ENCODE measurements at places on chromosomes 2 and 18. TPM values are rescaled to one million over a fixed set of nuclear protein-coding genes. Genes with fewer than 3 reads are reported as not detected.

FHOD3 gene
- 38.3 TPM for total RNA-seq

ZNF385B gene
- total RNA-seq, result 13.5 TPM

CENPA gene
- 5.2 TPM for total RNA-seq

MARS2 gene
- total RNA-seq, result 3.1 TPM

DUSP19 gene
- total RNA-seq, result 3.5 TPM

ABHD1 gene
- 0.22 TPM for total RNA-seq

RAB27B gene
- 27.6 TPM for total RNA-seq

RETSAT gene
- 48.0 TPM for total RNA-seq

MALL gene
- 72.8 TPM for total RNA-seq

STPG4 gene
- total RNA-seq, result 0.52 TPM

SCRN3 gene
- 34.6 TPM for total RNA-seq

ALLC gene
- total RNA-seq, result not detected

CD28 gene
- total RNA-seq, result under 0.01 TPM

WDR54 gene
- 19.7 TPM for total RNA-seq

CPSF3 gene
- 47.8 TPM for total RNA-seq

RSAD2 gene
- total RNA-seq, result 1.0 TPM

IL36B gene
- total RNA-seq, result not detected

SCN3A gene
- total RNA-seq, result 0.54 TPM

IFIH1 gene
- total RNA-seq, result 12.2 TPM

TMEM37 gene
- total RNA-seq, result 0.76 TPM

NCKAP1 gene
- 210 TPM for total RNA-seq

LIMS3 gene
- total RNA-seq, result 2.1 TPM

CYTIP gene
- total RNA-seq, result 0.76 TPM

FBXO15 gene
- total RNA-seq, result 0.26 TPM

RIT2 gene
- not detected for total RNA-seq

ABCB11 gene
- not detected for total RNA-seq

TUBA3E gene
- total RNA-seq, result not detected

DYNC1I2 gene
- total RNA-seq, result 121 TPM

CFC1 gene
- total RNA-seq, result not detected

GCG gene
- not detected for total RNA-seq

RNF25 gene
- total RNA-seq, result 27.6 TPM

PPM1B gene
- total RNA-seq, result 15.9 TPM

VWC2L gene
- not detected for total RNA-seq

COL5A2 gene
- total RNA-seq, result 717 TPM

DYTN gene
- not detected for total RNA-seq

CPO gene
- 0.32 TPM for total RNA-seq

KATNAL2 gene
- total RNA-seq, result 5.9 TPM

DSG4 gene
- not detected for total RNA-seq

PLGLB1 gene
- total RNA-seq, result 2.2 TPM

NPPC gene
- total RNA-seq, result not detected

SP3 gene
- total RNA-seq, result 101 TPM

ANKRD36C gene
- total RNA-seq, result 62.6 TPM

Measured in articular chondrocyte of knee joint (primary cell).